Activated CD4-positive, alpha-beta T cell treated with anti-CD3 and anti-CD28 coated beads for 1 hour (primary cell): ENCODE measurements at places on chromosomes 13 and 19.

DNA sequence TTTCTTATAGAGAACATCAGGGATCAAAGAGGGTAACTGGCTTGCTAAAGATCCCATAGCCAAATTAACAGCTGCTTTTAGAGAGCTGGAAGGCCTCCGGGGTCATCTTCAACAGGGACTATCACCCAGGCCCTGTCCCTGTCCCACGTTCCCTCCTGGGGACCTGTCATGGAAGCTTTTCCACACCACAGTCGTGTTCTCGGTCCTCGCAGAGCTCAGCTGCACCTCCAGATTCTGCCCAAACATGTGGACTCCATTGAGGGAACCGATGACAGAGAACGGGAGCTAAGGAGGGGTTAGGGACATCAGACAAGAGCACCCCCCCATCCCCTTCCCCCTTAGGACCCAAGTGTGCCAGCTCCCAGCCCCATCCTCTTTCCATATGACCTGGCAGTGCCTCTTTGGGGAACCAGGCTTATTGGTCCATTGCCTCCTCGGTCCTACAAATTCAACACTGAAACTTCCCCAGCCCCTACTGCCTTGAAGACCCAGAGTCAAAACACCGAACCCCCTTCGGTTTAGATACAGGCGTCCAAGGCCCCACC lies 568 bp downstream of the FUZ start:
- DNase-seq, result no peak

GRCh38 chr19:33159149-33159548 lies 27.2 kb downstream of the WDR88 start:
- DNase-seq, result no peak

- DNase-seq, result no peak
These were observed 10.3 kb downstream of the ZNF787 start for GRCh38 chr19:56110515-56111448.

DNA sequence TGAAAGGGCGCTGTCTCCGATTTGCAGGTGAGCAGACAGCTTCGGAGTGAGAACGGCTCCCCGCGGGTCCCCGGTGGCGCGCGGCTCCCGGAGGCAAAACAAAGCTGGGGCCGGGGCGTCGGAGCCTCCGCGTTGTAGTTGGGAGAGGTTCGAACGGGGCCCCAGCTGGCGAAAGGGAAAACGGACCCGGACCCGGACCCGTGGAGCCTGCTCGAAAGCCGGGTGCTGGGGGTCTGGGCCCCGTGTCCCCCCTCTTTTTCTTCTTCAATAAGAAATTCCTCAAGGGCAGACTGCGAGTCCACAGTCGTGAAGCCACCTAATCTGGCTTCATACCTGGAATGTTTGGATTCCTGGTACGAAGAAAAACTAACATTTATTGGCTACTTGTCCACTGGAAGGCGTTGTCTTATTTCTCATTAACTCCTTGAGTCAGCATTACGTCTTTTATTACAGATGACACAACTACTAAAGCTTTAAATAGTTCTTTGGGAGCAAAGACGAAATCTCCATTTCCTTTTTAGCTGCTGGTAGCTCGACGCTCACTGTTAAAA lies 632 bp upstream of the MTIF3 start:
- peak; percentile 26 for DNase-seq

- DNase-seq, result no peak
These were observed 1.4 kb downstream of the PSMD8 start for GRCh38 chr19:38375748-38376147.

- DNase-seq, result no peak
These were observed 443.9 kb downstream of the FGF9 start for GRCh38 chr13:22114630-22115311.

DNA sequence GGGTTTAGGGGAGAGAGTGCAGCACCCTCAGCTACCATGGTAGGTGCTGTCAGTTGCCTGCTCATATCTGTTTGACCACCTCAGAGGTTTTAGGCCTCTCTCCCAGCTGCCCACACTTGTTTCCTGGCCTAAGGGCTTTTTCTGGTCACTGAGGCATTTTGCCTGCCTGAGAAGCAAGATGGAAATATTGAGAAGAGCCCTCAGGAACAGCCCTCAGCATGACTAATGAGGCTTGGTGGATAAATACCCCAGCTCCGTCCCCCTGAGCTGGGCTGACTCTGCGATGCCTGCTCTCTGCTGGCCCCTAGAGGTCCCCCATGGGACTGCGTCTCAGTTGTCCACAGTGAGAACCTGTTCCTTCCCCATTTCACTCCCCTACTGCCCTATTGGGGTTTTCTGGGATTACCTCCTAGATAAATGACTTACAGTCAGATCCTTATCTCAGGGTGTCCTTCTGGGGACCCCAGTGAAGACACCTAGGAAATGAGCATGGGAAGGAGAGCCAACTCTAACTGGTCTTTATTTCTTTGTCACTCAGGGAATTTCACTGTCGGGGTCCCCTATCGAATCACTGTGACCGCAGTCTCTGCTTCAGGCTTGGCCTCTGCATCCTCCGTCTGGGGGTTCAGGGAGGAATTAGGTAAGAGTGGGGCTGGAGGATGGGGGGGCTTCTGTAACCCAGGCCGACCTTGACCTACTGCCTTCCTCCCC lies 13.3 kb downstream of the PALM3 start:
- peak; percentile 67 for DNase-seq

DNA sequence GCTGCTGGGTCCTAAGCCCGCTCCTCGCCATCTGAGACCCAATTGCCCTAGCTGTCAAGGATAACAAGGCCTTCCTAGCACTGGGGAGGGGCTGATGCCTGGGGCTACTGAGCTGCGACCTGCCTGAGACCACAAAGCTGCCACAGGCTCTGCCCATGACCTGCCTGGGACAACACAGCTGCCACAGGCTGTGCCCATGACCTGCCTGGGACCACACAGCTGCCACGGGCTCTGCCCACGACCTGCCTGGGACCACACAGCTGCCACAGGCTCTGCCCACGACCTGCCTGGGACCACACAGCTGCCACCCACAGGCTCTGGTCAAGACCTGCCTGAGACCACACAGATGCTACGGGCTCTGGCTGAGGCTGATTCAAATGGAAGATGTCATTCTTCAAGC lies 54.8 kb downstream of the EPS15L1 start:
- DNase-seq, result no peak

- DNase-seq, result no peak
These were observed 50.4 kb upstream of the CYP4F8 start for GRCh38 chr19:15564534-15565168.

GRCh38 chr19:1356508-1356865 lies 27.2 kb upstream of the NDUFS7 start:
- no peak for DNase-seq

DNA sequence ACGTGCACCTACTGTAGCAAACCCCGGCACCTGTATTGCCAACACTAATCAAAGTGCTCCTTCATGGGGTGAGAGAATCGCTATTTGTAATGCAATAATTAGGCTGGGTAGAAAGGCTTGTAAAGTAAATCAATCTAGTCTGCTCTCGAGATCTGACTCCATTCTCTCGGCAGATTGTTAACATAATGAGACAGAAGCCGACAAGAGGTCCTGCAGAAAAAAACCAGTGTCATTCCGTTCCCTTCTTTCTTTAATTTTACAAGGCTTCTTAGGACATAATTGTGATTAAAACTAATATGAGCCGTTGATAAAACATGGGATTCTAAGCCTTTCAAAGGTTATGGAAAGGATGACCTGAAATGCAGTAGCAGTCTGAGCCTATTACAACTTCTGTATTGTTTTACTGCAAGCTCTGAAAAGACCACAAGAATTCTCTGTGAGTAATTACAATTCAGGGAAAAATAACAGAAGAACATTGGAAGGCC lies 530.0 kb downstream of the PCDH9 start:
- DNase-seq, result no peak

GRCh38 chr19:2747349-2747748 lies 7.5 kb upstream of the SLC39A3 start:
- no peak for DNase-seq

- no peak for DNase-seq
These were observed 21.5 kb downstream of the ELL start for GRCh38 chr19:18500376-18500775.

- no peak for DNase-seq
These were observed 752 bp downstream of the PDCD5 start for GRCh38 chr19:32581705-32582179.

DNA sequence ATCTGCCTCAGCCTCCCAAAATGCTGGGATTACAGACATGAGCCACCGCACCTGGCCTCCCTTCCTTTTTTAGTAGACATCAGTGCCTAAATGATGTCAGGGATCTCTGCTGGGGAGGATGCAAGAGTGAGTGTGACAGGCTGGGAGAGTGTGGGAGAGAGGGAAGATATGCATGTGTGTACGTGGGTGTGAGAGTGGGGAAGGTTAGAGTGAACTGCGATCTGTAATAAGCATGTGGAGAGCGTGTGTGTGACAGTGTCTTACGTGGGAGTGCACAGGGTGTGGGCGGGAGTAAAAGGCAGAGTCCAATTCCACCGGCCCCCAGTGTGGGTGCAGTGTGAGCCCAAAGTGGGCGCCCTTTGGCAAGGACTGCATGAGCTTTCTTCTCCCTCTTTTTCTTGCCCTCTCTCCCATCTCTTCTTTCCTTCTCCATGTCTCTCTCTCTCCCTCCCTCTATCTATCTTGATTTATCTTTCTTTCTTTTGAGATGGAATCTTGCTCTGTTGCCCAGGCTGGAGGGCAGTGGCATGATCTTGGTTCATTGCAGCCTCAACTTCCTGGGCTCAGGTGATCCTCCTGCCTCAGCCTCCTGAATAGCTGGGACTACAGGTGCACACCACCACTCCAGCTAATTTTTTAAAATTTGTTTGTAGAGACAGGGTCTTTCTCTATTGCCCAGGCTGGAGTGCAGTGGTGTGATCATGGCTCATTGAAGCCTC lies 893 bp upstream of the NPHS1 start:
- no peak for DNase-seq

- DNase-seq, result no peak
These were observed 4.0 kb downstream of the LSM7 start for GRCh38 chr19:2324220-2324948.

GRCh38 chr13:70408865-70409264 lies 300.6 kb upstream of the KLHL1 start:
- no peak for DNase-seq

DNA sequence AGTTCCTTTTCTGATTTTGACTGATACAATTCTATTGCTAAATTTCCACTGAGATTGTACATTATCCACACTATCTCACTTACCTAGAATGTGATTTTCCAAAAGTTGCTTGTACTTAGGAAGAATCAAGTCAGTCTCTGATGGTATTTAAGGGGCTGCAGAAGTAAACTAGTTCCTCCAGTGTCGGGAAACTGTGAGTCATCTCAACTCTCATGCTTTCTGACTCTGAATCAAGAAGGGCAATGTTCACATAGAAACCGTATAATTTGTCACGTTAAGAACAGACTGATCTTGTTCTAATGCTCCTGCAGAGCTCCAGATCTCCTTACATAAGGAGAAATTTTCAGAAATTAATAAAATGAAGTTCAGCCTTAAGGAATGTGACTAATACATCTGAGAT lies 369.3 kb downstream of the KLF5 start:
- DNase-seq, result no peak

DNA sequence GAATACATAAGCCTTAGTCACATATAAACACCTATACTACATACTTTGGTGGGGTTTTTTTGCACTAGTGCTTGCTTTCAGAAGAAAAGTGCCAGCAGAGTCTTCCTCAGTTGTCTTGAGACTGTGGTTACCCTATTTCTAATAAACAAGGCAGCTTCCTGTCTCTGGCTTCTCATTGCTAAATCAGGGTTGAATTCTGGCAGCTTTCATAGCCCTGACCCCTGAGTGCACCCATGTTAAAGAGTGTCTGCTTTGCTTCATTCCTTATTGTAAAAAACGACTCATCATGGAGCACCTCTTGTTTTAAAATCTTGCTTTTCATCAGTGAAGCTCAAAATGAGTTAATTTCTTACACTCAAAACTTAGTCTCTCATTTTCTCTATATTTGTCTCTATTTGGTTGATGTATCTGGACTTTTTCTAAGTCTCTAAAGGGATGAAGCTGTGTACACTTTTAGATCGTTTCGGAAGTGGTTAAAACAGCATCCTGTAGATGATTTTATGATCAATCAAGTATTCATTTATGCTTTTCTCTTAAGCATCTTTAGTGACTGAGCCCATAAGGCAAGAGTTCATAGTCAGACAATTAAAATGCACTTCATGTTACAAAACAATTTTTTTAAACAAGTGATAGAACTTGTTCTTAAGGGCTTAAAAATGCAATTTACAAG lies 72.1 kb downstream of the KLF12 start:
- no peak for DNase-seq

DNA sequence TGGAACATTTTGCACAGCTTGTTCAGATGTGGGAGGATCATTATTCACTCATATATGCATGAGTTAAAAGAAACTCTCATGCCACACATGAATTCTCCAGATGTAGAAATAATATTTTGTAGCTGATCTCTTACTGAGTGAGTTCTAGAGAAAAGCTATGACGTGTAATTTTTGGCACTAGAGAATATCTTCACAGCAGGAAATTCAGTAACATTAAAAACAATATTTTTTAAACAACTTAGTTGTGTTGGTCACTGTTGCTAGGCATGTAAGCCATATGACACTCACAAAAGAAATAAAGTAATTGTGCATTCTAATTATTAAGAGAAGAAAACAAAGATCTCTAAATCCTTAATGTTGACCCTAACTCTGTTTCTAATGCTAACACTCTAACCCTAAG lies 371.4 kb upstream of the SLC10A2 start:
- DNase-seq, result no peak

- DNase-seq, result no peak
These were observed 15.8 kb upstream of the PTPRS start for GRCh38 chr19:5356428-5356827.

- peak; percentile 42 for DNase-seq
These were observed 14.2 kb downstream of the ONECUT3 start for GRCh38 chr19:1767464-1767933.

- no peak for DNase-seq
These were observed 13.5 kb upstream of the RXFP2 start for GRCh38 chr13:31725841-31726240.

DNA sequence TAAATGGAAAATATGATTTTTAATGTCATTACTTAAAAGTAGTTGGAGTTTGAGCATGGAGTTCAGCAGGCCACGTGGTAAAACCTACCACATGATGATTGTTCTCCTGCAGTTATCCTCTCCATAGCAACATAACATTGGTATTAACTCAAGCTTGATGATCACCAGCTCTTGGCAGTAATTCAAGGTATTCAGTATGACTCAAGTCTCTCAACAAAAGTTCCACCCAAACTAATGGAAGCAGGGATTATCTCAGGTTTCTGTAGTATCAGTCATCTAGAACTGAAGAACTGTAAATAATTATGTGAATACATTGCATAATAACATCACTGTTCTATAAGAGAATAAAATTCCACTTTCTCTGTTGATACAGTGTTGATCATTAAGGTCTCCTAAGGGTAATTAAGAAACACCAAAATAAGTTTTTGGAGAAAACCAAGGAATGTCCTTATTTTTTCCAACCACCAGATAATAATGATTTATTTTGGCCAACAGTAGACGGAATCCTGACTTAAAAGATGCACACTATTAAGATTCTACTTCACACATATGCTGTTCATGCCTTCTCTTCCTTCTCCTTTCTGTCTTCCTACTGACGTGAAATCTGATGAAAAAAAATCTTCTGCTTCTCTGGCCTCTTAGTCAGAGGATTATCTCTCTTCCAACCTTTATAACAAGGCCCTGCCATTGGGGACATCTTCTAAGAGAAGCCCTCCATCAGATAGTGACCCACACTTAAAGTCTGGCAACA lies 1092.3 kb downstream of the EFNB2 start:
- DNase-seq, result no peak

GRCh38 chr13:97724450-97724849 lies 229.0 kb upstream of the IPO5 start:
- no peak for DNase-seq

- no peak for DNase-seq
These were observed 18.3 kb downstream of the ZNF536 start for GRCh38 chr19:30390356-30390988.
